ENCODE measurements at places on chromosomes 7 and 10.

DNA sequence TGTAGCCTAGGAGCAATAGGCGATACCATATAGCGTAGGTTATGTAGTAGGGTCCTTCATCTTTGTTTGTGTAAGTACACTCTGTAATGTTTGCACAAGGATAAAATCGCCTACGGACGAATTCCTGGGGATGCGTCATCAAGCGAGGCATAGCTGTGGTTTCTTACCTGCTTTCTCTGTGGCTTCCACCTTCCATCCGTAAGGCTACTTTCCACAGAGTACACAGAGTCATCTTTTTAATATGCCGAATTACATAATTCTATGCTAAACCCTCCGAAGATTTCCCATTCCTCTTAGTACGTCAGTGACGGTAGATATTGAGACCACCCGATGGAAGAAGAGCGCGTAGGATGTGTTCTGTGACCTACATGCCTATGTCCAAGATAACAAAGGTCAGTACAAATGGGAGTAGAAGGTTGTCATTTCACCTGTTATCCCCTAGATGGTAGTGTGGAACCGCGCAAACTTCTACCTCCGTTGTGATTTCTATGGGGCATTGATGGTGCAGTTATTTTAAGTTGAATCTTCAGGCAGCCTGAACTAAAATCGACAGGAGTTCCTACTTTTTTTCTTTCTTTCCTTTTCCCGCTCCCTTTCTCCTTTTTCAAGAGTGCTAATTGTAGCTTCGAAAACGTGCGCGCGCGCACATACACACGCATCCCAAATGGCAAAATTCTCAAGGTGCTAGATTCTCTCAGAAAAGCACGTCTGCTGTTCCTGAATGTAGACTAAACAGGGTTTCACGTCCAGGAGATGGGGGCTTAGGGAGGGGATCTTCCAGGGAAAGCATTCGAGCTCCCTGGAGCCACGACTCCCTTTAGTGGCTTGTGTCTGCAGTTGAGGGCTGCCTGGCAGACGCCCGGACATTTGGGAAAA is 111.7 kb upstream of the MBL2 start:
- peak; percentile 71 for DNase-seq

DNA sequence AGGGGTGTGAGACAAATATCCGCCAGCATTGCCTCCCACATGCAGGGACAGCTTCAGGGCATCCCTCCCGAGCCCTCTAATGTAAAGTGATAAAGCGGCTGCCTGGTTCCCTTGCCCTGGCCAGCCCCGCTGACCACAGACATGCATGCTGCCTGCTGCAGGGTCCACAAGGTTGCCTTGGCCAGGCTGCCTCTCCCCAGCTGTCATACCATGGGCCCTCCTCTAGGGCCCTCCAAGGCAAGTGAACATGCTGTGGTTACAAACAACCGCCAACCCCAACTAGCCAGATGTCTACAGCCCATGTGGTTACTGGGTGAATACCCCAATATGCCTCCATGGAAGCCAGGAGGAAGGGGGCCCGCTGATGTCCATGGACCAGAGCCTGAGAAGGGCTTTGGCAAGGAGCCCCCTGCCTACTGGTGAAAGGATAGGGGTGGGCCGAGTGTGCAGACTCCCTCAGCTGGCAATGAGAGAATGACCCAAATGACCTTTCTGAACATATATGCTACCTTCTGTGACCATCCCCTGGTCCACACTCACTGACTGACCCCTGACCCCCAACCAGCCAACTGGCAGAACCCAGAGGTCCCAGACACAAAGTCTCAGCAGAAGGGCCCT is 37.4 kb downstream of the GRID1 start:
- no peak for DNase-seq

DNA sequence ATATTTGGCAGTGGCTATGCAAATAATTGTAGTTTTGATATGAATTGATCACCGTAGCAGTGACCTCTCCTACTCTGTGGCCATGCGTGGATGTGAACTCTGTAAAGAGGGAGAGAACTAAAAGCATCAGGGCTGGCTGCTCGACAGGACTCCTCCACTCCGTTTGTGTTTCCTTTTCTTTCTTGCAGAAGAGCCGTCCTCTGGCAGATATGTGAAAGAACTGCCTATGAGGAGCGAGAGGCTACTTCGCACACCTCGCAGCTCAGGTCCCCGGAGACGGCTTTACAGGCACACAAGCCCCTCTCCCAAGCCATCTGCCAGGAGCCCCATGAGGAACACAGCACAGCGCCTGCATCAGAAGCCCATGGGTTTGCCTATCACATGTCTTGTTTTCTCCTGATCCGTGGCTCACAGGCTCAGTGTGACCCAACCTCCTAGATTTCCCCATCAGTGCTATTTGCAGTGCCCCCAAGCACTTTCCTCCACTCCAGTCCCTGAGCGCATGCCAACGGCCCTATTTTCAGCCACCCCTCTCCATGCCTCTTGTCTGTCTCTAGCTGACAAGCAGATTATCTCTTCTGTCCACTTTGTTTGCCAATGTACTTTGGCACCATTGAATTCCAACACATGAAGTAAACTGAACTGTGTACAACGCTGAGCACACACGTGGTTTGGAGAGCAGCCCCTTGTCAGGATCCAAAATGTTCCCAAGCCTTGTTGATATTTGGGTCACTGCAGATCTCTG is 164.3 kb upstream of the AKR1E2 start:
- DNase-seq = no peak

- DNase-seq = no peak
Measured at GRCh38 chr10:79947083-79947415, 1.9 kb downstream of the SFTPD start.

DNA sequence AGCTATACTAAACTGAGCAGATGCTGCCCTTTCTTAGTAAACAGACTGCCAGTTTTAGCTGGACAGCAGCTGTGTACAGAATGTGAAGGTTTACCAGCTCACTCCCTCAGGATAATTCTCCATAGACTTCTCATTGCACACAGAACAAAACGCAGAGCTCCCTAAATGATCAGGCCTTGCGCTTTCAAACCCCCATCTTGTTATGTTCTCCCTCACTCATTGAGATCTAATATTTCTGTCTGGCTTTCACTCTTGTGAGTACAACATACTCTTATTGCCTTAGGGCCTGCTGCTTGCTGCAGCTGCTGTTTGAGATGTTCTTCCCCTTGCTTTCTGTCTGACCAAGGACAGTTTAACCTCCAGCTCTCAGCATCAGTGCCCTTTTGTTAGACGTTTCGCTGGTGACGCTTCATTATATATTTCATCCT is 17.3 kb downstream of the VWDE start:
- no peak for DNase-seq

DNA sequence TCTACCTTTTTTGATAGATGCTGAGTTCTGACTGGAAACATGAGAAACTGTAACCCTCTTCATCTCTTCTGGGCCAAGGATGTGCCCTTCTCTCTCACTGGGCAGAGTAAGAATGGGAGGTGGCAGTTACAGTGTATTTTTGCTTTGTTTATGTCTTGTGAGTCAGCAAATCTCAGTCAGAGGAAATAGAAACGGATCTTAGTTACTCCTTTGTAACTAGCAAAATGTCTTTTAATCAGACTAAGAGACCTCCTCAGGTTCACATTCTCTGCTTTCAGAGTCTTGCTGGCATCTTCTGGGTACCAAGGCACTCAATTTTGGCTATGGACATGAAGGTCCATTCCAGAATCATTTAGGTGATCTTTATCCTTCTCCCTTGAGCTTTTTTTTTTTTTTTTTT is 70.9 kb downstream of the HHEX start:
- no peak for DNase-seq

GRCh38 chr7:158469396-158470051 is 118.1 kb downstream of the PTPRN2 start:
- no peak for DNase-seq

DNA sequence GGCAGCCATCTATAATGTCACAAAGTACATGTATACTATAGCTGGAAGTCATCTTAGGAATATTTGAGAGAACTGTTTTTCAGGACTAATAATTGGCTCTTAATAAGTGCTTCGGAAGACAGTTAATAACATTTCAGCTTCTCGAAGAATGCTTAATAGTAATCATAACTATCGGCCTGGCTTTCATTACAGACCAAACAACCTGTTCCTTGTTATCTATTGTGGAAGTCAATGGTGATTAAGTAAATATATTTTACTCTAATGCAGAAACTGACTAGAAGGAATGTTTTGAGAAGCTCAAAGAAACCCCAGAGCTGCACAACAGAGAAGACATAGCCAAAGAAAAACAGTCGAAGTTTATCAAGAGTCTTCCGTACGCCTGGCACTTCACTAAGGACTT is 106.8 kb upstream of the FAM133B start:
- no peak for DNase-seq

DNA sequence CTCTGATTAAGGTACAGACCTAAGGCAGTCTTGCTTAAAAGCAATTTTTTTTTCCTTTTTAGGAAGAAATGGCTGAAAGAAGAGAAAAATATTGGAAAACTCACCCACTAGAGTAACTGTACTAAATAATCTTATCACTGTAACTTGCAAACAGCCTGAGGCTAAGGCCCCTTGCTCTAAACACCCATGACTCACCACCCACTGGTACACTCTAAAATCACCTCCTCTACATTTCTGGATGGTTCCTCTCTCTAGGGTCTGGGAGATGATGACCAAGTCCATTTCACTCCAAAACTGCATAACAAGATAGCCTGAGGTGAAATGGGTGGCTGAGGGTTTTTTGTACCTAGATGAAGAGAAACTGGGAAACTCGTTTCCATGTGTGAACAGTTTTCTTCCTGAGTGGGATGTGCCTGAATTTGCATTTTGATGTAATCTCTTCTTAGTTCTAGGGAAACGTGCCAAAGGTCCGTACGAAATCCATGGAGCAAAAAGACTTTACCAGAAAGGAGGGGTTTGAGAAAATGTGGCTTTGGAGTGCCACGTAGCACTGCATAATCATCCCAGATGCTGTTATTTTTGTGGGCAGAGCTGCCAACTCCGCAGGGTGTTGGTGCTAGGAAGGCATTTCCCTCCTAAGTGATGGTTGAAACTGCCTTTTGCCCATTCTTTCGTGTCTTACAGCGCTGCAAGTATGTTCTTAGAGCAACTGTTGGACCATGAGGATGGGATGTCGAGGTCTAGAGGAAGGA is 113.5 kb upstream of the C10orf90 start:
- no peak for DNase-seq

- DNase-seq = no peak
Measured at GRCh38 chr7:155341463-155341983, 43.8 kb downstream of the INSIG1 start.

Data from midbrain (tissue), 1 donor.